ENCODE measurements at places on chromosomes 11 and 22.
A peak's percentile ranks its signal among the peaks of the same experiment; 100 is the strongest.

GRCh38 chr11:35058669-35059434 is 80.1 kb upstream of the CD44 start:
- DNase-seq = no peak

DNA sequence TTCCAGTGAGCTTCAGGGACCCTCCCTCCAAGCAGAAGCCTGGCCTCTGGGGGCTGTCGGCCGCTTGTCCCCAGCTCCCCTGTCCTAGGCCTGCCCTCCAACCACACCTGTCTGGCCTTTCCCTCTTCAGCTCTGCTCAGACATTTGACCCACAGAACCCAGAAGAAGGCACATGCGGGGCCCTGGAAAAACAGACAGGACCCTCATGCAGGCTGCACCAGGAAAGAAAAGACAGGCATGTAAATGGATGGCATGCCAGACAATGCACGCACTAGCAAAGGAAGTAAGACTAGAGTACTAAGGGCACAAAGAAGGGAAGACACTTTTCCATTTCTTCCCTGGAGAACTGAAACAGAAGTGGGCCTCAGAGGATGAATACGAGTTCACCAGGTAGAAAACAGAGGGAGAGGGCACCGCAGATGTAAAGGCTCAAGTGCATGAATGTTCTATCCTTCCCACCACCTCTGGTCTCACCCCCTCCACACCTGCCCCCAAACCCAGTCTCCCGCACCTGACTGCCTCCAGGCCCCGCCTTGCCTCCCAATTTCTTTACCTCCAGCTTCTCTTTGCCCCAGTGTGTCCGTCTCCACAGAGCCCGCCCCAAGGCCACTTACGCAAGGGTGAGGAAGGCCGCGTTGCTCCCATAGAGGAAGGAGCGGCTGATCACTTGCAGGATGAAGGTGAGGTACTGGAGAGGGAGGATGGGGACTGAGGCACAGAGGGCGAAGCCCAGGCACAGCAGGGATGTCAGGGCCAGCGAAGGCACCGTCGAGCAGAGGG is 17.4 kb downstream of the SLC43A3 start:
- DNase-seq = no peak

- no peak for DNase-seq
These were observed 6.3 kb downstream of the MMP3 start for GRCh38 chr11:102837156-102837555.

GRCh38 chr11:70174547-70175235 is 28.4 kb upstream of the FADD start:
- DNase-seq = no peak

DNA sequence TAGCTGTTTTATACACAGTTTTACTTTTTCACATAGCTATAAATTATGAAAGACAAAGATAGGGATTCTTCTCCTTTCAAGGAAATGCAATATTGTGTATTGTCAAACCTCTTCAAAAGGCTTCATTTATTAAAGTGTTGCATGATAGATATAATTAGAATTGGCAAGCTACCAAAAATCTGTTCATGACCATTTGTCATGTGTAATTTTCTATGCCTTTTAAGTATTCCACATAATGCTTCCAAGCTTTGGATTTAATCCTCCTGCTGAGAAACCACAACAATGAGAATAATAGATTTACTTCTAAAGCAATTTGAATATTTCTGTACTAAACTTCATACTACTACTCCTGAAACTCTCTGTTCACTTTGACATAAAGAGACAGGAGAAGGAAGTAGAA is 403.2 kb upstream of the CCDC179 start:
- DNase-seq = no peak

GRCh38 chr11:107050121-107050520 is 31.8 kb upstream of the GUCY1A2 start:
- no peak for DNase-seq

- no peak for DNase-seq
These were observed 257.4 kb downstream of the BRD1 start for GRCh38 chr22:49570032-49570848.

DNA sequence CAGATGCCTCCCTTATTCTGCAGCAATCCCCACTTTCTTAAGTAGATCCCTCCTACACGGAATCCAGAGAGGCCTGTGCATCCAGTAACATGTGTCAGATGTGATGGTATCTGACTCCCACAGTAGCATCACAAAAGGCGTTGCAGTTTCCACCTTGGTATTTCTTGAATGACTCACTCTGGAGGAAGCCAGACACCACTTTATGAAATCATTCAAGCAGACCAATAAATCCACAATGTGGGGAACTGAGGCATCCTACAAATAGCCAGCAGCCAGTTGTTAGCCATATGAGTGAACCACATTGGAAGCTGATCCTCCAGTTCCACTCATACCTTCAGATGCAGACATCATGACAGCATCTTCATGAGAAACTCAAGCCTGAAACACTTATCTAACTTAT is 798.1 kb downstream of the OPCML start:
- DNase-seq = peak; percentile 44

DNA sequence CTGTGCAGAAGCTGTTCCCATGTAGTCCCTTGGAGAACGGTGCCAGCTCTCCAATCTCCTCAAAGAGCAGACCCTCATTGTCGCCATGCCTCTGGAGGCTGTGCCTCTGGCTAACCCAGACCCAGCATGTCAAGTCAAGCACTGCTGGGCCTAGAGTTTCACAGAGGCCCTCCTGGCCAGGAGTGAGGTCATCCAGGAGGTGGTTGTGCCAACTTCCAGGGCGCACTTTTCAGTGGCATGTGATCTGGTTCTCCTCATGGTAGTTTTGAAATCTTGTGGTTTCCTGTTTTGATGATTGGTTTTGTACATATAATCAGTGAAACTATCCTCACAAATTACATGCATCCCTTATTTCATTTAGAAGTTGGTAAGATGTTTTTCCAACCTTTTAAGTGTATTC is 78.9 kb downstream of the PPFIBP2 start:
- peak; percentile 95 for DNase-seq

GRCh38 chr11:119344291-119345010 is 2.1 kb downstream of the MFRP start:
- DNase-seq = no peak

- DNase-seq = peak; percentile 47
These were observed 20.2 kb downstream of the ST3GAL4 start for GRCh38 chr11:126375726-126376125.

DNA sequence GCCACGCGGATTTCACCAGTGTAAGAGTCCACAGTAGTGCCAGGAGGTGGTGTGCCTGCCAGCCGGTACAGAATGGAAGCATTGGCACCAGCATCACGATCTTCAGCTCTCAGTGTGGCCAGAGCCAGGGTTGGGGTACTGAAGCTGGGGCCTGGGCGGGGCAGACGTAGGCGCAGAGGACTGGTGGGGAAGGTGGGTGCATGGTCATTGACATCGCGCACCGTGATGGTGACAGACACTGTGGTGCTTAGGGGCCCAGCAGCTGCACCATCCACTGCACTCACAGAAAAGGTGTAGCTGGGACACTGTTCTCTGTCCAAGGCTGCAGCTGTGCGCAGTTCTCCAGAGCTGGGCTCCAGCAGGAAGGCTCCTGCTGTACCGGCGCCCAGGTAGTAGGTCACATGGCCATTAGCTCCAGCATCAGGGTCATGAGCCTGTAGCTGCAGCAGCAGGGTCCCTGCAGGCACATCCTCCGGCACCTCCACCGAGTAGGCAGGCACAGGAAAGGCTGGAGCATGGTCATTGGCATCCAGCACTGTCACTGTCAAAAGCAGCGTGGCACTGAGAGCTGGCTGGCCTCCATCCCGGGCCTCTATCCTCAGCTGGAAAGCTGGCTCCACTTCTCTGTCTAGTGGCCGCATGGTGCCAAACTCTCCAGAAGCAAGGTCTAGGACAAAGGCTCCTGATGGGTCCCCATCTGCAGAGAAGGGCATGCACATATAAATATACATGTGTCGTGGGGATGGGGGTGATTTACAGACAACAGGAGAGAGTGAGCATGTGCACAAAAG is 7.9 kb upstream of the TPP1 start:
- no peak for DNase-seq

DNA sequence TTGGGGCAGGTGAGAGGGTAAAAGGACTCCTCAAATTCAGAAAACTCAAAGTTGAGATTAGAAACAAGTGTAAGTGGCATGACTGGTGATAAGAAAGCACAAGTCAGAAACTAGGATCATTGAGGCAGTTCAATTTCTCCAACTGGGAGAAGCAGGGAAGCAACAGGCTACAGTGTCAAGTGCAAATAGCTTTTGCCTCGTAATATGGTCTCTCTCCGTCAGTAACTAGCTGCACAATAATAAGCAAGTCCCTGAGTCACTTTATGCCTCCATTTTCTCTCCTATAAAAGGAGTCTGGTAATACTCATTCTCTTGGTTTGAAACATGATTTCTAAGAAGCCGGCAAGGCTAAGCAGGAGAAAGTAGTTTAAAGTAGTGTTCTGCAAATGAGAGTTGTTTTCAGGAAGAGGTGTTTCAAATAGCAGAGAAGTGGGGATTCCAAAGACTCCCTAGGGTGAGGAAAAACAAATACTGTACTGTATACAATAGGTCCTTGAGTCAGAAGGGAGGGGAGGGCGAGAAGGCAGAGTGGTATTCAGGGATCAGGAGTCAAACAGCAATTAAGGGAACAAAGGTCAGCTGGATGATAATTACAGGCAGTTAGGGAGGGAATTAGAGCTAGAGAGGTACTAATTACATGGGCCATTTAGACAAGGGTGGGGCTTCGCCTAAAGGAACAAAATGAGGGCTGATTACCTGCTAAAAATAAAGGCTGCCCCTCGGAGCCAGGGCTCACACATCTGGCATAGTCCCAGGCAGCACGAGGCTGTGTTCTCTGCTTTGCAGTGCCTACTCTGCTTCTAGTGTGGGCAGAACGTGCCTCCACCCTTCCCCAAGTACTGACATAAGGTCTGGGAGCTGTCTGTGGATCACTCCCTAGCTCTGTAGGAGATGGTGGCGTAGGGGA is 96.0 kb upstream of the BDNF start:
- peak; percentile 3 for DNase-seq

DNA sequence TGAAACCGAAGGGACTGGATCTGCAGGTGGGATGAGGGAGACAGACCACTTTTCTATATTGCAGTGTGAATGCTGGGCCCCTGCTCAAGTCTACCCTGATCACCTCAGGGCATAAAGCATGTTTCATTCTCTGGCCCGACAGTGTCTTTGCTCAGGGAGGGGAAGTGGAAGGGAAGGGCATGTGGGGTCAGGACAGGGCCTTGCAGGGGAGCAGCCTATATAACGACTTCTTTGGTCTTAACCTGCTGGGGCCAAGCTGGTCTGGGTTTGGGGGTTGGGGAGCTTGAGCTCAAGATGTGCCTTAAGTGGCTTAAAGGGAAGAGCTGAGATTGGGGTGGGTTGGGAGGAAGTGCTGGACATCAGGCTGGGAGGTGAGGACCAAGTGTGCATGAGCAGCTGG is 86.4 kb downstream of the GDPD4 start:
- DNase-seq = no peak

All from bronchial epithelial cell (primary cell).